ENCODE measurements at places on chromosomes 1 and 21.

- DNase-seq: no peak
Observed at GRCh38 chr1:84771895-84772294, 81.6 kb upstream of the SSX2IP start.

DNA sequence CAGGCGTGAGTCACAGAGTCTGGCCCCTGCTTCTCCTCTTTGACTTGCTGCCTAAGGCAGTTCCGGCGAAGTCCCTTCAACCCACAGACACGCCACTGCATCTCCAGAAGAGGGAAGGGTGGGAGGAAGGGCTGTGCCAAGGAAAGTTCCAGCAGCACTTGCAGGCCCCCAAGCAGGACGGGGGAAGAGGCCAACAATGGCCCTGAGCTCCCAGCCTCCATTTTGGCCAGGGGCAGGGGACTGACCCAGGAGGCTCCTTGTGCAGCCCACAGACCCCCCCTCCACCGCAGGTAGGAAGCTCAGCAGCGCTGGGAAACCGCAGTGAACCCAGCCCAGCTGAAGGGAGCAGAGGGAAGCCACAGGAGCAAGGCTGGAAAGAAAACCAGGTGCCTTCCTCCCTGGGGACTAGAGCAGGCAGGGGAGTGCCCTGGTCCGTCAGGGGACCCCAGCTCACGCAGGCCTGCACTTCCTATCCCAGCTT is 35.4 kb downstream of the ACOT7 start:
- DNase-seq: no peak

- DNase-seq: no peak
Observed at GRCh38 chr1:94111879-94112278, 9.1 kb downstream of the ABCA4 start.

DNA sequence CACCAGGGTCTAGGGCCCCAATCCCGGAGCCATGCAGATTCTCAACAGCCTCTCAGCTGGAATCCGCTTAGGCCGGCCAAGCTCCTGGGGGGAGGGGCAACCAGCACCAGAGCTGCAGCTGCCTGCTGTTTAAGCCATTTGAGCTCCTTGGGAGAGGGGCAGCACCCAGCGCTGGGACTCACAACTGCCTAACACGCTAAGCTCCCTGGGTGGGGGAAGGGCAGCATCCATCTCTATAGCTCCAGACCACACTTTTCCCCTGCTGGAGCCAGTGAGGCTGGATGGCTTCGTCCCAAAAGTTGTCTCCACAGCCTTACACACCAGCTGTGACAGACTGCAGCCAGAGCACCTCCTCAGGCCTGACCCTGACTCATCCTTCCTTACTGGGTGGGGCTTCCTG is 6.9 kb upstream of the PTGFR start:
- DNase-seq: no peak

GRCh38 chr1:66506393-66506687 is 27.6 kb upstream of the SGIP1 start:
- no peak for DNase-seq

DNA sequence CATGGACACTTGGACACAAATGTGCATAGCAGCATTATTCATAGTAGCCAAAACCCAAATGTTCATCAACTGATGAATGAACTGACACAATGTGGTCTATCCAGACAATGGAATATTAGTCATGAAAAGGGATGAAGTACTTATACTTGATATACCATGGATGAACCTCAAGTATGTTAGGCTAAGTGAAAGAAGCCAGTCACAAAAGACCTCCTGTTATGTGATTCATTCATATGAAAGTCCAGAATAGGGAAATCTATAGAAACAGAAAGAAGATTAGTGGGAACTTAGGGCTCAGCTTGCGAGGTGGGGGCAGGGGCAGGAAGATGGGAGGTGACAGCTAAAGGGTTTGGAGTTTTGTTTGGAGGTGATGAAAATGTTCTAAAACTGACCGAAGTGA is 7.4 kb downstream of the KCNE1 start:
- DNase-seq: no peak

DNA sequence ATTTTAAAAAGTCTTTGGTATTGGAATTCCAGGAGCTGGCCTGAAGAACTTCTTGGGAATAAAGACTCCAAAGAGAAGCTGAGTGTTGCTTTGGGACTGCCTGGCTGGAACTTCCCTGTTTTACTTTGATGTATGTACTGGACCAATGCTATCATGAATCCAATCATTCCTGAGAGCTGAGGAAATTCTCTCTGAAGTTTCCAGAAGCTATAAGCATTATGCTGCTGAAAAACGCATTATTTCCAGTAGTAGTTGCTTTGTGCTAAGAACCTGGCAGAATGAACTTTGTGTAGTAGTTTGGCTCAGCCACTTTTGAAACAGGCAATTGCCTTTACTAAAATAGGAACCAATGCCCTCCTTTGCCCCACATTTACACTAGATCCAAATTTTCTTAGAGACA is 260.7 kb downstream of the HLX start:
- DNase-seq: no peak

- DNase-seq: no peak
Observed at GRCh38 chr1:26373789-26374188, 1.2 kb upstream of the ZNF683 start.

GRCh38 chr1:93681989-93682412 is 364 bp upstream of the BCAR3 start:
- no peak for DNase-seq

DNA sequence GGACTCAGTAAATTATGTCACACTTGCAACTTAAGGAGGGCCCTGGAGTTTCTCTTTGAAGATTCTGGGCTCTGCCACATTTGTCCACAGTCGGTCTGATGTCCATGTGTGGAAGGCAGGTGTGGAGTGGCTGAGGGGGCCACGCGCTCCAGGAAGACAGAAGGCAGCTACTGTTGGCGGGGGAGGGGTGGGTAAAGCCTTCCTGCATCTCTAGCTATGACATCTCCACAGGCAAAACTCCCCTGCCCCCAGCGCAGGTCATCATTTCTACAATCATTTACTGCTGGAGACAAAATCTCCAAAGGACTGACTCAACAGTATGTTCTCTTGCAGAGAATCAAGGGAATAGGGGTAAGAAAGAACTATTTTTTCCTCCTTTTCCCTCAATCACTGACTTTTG is 11.4 kb upstream of the TSPEAR start:
- DNase-seq: no peak

DNA sequence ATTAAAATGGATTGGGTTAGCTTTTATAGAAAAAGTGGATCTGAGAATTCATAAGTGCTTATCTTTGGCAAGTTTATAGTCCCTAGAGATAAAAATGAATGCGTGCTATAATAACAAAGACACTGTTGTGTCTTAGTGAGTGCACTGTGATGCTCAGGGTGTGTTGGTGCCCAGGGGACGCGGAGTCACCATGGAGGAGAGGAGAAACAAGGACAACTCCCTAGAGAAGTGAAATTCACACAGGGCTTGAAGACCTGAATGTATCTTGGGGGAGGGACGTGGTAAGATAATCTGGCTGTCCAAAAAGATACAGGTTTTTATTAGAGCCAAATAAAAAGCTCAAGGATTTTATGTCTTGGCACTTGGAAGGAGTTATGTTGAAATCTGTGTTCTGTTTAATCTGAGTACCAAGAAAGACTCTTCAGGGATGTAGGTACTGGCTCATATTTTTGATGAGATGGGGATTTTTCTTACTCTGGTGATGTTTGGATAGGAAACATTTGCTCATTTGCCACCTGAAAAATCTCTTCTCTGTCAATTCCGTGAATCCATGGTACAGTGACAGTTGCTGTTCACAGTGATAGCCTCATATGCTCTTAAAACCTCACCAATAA is 9.6 kb downstream of the SMYD2 start:
- no peak for DNase-seq
